Naive thymus-derived CD8-positive, alpha-beta T cell (primary cell): ENCODE measurements at places on chromosomes 5 and 9. TPM values are rescaled to one million over a fixed set of nuclear protein-coding genes. Genes with fewer than 3 reads are reported as not detected.

DNA sequence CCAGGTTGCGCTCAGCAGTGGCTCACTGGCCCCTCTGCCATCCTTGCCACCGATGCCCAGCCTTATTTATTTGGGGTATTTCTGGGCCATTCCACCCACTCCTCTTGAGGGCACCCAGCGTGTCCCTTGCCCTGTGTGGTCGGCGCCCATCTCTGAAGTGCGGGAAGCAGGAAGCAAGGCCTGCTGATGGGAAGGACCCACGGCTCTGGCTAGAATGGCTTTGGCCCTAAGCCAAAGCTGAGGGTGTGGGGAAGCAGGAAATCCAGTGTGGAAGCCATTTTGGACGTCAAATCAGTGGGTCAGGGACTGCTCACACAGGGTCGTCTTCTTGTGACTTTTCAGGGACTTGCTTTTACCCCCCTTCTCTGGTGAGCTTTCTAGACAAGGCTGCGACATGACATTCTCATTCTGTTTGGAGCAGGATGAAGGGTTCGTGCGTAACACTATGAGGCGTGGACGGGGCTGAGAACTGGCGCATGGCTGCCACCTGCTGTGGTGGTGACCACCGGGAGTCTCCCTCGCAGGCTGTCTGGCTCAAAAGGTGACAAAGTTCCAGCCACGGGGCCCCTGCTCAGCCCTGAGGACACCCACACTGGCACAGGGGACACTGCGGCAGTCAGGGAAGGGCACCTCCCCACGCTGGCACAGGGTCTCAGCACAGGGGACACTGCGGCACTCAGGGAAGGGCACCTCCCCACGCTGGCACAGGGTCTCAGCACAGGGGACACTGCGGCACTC, 50.7 kb upstream of the NKD2 start:
- H3K27ac ChIP-seq, result no peak overlapping the region
- H3K27me3 ChIP-seq, result peaks cover 30% of the 10 kb centered on the region
- H3K4me1 ChIP-seq, result peaks cover 16% of the 10 kb centered on the region
- no peaks in the 10 kb centered on the region for H3K36me3 ChIP-seq
- peak overlapping the region; percentile 24 for H3K4me3 ChIP-seq

GRCh38 chr5:38023799-38024198, 184.0 kb upstream of the GDNF start:
- H3K27me3 ChIP-seq, result peaks cover 13% of the 10 kb centered on the region
- H3K27ac ChIP-seq, result no peak overlapping the region
- no peaks in the 10 kb centered on the region for H3K36me3 ChIP-seq
- no peak overlapping the region for H3K4me3 ChIP-seq
- DNase-seq, result no peak

DNA sequence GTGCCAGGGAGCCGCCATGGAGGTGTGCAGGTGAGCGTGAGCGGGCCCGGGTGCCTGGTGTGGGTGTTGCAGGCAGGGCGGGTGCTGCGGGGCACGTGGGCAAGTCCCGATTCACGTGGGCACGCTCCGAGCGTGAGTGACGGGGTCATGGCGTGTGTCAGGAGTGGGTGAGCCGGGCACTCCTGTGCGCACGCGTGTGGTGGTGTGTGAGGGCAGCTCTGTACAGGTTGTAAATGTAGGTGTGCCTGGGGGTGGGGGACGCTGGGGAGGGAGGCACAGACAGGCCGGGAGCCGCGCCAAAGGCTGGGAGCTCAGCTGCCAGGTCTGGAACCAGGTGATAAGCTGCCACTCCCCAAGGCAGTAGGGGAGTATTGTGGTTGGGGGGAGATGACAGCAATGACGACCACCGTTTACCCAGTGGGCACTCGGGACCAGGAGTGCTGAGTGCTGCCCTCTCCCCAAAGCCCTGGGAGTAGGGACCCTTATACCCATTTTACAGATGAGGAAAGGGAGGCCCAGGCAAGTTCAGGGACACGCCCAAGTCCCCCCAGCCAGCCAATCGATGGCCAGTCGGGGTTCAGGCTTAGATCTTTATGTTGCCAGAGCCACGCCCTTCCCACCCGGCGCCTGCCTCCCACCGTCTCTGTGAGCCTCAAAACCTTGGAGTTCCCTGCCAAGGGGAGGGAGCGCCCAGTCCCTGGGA, 9.6 kb downstream of the NCS1 start:
- H3K4me1 ChIP-seq, result no peaks in the 10 kb centered on the region
- H3K4me3 ChIP-seq, result no peak overlapping the region
- H3K36me3 ChIP-seq, result no peaks in the 10 kb centered on the region

GRCh38 chr5:58380655-58381054, 79.2 kb downstream of the PLK2 start:
- peaks cover 9% of the 10 kb centered on the region for H3K27me3 ChIP-seq
- H3K4me3 ChIP-seq, result no peak overlapping the region
- no peak overlapping the region for H3K27ac ChIP-seq
- peaks cover 5% of the 10 kb centered on the region for H3K36me3 ChIP-seq
- no peak for DNase-seq

GRCh38 chr9:123356851-123357742, 1.1 kb downstream of the CRB2 start:
- H3K27ac ChIP-seq, result peak overlapping the region; percentile 49
- peaks cover 25% of the 10 kb centered on the region for H3K4me1 ChIP-seq
- no peak for DNase-seq
- no peak overlapping the region for H3K4me3 ChIP-seq
- H3K27me3 ChIP-seq, result peaks cover 3% of the 10 kb centered on the region

The GABRP gene
- total RNA-seq, result not detected
